ENCODE measurements at places on chromosomes 13 and 19. TPM values are rescaled to one million over a fixed set of nuclear protein-coding genes. Genes with fewer than 3 reads are reported as not detected.

Gene PGLYRP2
- total RNA-seq, result not detected

Gene ZNF541
- total RNA-seq, result not detected

Gene KLK7
- total RNA-seq, result not detected

Gene GAPDHS
- total RNA-seq, result not detected

Gene KLK4
- not detected for total RNA-seq

Gene ZNF709
- 2.9 TPM for total RNA-seq

Gene ZNF582
- 2.3 TPM for total RNA-seq

All from thoracic aorta endothelial cell (primary cell).